ENCODE measurements at places on chromosomes 5 and 9. TPM values are rescaled to one million over a fixed set of nuclear protein-coding genes. Genes with fewer than 3 reads are reported as not detected.

The IL3 gene
- total RNA-seq: not detected

The TEK gene
- total RNA-seq: not detected

The TAF11L5 gene
- total RNA-seq: not detected

The PPP3R2 gene
- total RNA-seq: not detected

The PURA gene
- 16.9 TPM for total RNA-seq

The SPATA31A3 gene
- total RNA-seq: not detected

The FAM153A gene
- total RNA-seq: not detected

The ZNF454 gene
- 0.10 TPM for total RNA-seq

The MSX2 gene
- 8.5 TPM for total RNA-seq

The DMRTA1 gene
- total RNA-seq: 1.8 TPM

The IRGM gene
- 0.18 TPM for total RNA-seq

The DRD1 gene
- total RNA-seq: 1.0 TPM

The CCL27 gene
- total RNA-seq: 0.95 TPM

The SH2D3C gene
- 0.49 TPM for total RNA-seq

The IL31RA gene
- 3.1 TPM for total RNA-seq

The RNF183 gene
- not detected for total RNA-seq

The JAKMIP2 gene
- not detected for total RNA-seq

The ARID3C gene
- total RNA-seq: 0.33 TPM

The ST8SIA4 gene
- total RNA-seq: 0.41 TPM

The PCDHA9 gene
- 0.21 TPM for total RNA-seq

The PRR16 gene
- total RNA-seq: not detected

The KIF20A gene
- 55.4 TPM for total RNA-seq

The CXCL14 gene
- not detected for total RNA-seq

The PCDHGA12 gene
- total RNA-seq: 0.21 TPM

The ABL1 gene
- total RNA-seq: 48.4 TPM

The FBXL7 gene
- total RNA-seq: not detected

The PIP5K1B gene
- not detected for total RNA-seq

The ARL14EPL gene
- total RNA-seq: not detected

The WDR36 gene
- total RNA-seq: 33.9 TPM

The DTWD2 gene
- total RNA-seq: 10.0 TPM

The PALM2AKAP2 gene
- total RNA-seq: 0.44 TPM

The ENHO gene
- total RNA-seq: 7.2 TPM

The RANBP3L gene
- total RNA-seq: 0.28 TPM

The ACTBL2 gene
- total RNA-seq: not detected
